Stimulated activated CD8-positive, alpha-beta memory T cell treated with anti-CD3 and anti-CD28 coated beads, Interleukin-7, amount 100 ng/mL, for 1 hour (primary cell): ENCODE measurements at places on chromosomes 6 and 20.

- no peak for DNase-seq
These were observed 459.8 kb upstream of the CITED2 start for GRCh38 chr6:139834232-139834631.

DNA sequence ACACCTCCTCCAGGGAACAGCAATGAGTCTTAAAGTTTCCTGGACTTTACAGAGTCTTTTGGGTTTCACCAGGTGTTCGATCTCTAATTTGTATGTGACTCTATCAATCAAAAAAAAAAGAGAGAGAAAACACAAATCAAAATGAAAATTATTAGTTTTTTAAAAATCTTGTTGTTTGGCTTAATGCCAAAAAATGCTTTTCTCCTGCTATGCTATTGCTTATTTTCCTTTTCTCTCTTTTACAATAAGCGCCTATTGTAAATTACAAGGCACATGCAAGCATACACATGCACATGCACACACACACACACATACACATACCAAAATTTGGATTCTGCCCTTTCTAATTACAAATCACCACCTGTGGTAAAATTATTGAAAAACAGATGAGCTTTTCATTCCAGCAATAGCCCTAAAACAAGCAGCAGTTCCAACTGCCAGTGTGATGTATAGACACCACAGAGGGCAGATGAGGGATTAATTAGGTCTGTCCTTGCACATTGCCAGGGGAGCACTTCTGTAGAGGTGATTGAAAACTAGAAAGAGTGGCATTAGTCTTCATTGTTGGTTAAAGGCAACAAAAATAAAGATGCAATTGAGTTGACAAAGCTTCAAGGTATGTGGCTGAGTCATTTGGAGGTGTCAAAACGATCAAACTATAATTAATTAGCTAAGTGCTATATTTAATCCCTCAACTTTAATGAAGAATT lies 631.7 kb downstream of the TFAP2B start:
- no peak for DNase-seq

DNA sequence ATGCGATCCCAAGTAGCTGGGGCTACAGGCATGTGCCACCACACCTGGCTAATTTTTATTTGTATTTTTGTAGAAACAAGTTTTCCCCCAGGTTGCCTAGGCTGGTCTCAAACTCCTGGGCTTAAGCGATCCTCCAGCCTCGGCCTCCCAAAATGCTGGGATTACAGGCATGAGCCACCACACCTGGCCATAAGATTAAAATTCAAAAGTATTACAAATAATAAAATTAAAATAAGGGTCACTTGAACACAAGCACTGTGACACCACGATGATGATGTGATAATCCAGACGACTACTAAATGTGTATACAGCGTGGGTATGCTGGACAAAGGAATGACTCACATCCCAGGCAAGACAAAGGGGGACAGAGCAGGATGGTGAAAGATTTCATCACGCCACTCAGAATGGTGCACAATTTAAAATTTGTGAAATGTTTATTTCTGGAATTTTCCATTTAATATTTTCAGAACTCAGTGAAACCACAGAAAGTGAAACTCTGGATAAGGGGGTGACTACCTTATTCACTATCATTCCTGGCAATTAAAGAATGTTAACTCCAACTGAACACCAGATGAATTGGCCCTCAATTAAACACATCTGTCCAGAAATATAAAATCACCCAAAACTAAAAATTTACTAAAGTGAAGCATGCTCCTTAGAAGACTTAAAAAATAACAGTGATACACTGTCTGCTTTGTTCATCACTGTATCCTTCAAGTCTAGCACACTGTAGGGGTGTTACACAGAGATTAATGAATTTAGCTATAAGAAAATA lies 13.1 kb downstream of the B4GALT5 start:
- DNase-seq: no peak

- DNase-seq: no peak
These were observed 21.5 kb upstream of the GTSF1L start for GRCh38 chr20:43748274-43748673.

DNA sequence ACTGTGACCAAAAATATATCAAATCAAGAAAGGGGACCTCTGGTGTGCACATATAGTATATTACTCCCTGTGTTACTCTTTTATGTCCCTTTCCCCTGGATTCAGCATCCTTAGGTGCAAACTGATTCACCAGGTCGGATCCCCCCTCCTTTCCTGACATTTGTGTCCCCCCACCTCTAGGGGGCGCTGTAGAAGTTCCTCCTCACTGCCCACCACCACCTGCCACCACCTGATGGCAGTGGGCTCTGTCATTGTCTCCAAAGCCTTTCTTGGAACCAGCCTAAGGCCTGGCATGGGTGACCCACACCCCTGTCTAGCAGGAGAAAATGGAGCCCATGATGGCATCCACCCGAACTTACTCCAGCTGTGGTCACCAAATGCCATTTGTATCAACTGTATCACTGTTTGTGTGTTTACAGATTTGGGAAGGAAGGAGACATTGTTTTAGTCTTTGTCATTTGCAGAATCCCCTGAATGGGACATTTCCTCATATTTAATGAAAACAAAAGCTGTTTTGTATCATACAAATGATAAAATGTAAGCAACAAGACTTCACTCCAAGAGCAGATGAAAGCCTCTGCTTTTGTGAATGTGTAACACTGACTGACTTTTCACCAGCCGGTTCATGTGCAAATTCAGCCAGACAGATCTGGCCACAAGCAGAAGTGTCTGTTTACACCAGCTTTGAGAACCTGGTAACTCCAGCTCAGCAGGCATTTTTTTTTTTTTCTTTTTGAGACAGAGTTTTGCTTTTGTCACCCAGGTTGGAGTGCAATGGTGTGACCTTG lies 66.2 kb downstream of the ARMC2 start:
- DNase-seq: no peak

- DNase-seq: no peak
These were observed 438.6 kb downstream of the CDC5L start for GRCh38 chr6:44826025-44826676.

DNA sequence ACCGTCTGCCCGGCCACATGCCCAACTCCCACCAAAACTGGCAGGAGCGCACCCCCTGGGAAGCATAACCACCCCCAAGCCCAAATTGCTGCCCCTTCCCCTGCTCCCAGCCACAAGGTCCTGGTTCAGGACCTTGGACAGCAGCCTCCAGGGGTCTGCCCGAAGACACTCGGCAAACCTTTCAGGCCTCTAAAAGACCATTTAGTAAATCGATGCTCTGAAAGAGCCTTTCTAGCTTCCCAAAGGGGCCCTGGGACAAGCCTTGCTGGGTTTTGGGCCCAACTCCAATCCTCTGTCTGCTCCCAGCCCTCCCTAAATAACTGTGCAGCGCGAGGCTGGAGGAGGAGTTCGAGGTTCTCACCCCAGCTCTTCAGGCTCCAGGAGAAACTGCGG lies 30.5 kb downstream of the GRM4 start:
- DNase-seq: no peak

- DNase-seq: no peak
These were observed 426.6 kb upstream of the MAP3K7 start for GRCh38 chr6:91013511-91013910.
